ENCODE measurements at places on chromosomes 16 and 17.

- peak; percentile 49 for DNase-seq
Measured at GRCh38 chr17:65181237-65182061, 44.3 kb downstream of the RGS9 start.

DNA sequence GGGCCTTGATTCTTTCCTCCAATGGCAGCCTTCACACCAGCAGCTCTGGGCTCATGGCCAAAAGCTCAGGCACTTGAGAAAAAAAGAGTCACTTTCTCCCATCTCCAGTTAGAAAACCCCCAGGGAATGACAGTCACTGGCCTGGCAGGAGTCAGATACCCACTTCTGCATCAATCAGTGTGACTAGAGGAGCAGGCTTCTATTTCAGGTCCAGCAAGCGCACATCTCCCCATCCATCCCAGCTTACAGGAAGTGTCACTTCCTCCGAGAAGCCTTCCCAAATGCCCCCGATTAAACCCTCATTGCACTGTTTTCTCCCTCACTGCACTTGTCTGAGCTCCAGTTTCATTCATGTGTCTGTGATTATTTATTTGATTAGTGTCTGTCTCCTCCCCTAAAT lies 30.4 kb upstream of the CCL1 start:
- no peak for DNase-seq

DNA sequence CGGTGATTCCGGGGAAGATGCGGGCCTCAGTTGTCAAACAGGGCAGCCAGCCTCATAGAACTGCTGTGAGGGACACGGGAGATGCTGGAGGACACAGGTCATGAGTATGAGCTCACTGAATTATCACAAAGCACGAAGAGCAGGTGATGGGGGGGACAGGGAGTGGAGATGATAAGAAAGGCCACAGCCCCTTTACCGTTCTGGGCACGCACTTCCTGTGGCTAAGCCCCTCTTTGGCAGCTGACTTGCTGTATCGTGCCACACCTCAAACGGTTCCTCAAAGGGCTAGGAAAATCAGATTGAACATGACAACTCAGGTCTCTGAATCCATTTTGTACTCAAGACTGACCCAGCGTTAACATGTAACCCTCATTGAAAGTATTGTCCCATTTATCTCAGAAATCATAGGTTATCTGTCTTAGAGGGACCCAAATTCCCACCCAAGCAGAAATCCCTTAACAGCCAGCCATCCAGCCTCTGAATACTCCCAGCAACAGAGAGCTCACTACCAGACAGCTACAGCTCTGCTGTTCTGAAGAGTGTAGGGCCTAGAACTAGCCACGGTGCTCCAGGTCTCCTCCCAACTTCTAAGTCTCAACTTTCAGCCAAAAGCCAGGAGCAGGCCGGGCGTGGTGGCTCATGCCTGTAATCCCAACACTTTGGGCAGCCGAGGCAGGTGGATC lies 5.0 kb upstream of the SRL start:
- no peak for DNase-seq

DNA sequence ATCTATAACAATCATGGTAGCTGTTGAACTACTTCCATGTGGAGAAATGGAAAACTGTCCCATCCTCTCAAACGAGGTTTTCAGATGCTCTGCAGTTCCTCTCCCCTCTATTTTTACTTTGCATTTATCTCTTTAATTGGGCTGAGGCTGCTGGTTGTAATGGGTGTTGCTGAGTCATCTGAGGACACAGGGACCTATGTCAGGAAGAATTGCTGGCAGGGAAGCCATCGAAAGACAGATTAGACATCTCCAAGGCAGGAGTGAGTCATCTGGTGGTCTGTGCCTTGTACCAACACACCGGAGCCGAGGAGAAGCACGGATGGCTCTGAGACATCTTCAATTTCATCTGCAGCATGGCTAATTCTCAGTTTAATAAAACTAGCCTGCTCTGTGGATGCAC lies 394.5 kb downstream of the GRIN2A start:
- DNase-seq = no peak

DNA sequence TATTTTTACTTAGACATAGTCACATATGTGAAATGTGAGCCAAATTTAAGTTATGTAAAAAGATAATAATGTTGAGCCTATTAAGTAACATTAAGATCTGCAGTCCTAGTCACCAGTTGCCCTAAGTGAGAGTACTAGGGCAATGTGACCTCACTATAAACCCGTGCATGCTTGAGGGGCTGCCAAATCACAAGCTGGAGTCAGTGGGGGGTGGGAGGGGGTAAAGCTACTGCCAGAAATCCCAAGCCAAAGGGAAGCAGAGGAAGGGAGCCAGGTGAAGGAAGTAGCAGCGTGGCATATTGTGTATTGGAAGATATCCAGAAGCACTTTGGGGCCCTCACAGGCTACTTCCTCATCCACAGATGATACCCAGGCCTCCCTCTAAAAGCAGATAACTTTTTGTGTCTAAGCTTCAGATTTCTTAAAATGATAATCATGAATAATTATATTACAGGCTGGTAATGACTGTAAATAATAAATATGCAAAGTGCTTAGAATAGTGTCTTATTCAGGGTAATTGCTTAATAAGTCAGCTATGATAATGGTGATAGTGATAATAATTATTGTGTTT lies 134.1 kb downstream of the CA10 start:
- no peak for DNase-seq
